Stimulated activated CD4-positive, alpha-beta T cell treated with anti-CD3 and anti-CD28 coated beads, TNF-alpha, amount 100 ng/mL, for 1 hour (primary cell): ENCODE measurements at places on chromosomes 1 and 21.
A peak's percentile ranks its signal among the peaks of the same experiment; 100 is the strongest.

GRCh38 chr1:99656701-99657100 is 10.8 kb downstream of the PALMD start:
- DNase-seq, result no peak

GRCh38 chr1:17680308-17680707 is 74.8 kb upstream of the ACTL8 start:
- DNase-seq, result no peak

DNA sequence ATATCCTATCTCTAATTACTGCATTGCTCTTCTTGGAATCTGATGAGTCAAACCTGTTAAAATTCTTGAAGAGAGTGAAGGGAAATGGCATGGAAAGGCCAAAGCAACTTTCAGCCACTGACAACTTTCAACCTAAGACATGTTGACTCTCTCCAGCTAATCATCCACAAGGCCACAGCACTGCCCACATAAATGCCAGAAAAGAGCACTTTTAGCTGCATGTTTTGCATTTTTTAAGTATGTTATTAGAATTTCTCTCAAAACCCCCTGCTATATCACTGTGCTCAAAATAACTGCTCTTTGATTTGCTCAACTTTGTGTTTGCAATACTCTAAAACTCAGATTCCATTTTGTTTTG is 352.5 kb downstream of the ADGRL2 start:
- no peak for DNase-seq

GRCh38 chr21:22657781-22658180 is 1659.6 kb downstream of the NCAM2 start:
- DNase-seq, result no peak

DNA sequence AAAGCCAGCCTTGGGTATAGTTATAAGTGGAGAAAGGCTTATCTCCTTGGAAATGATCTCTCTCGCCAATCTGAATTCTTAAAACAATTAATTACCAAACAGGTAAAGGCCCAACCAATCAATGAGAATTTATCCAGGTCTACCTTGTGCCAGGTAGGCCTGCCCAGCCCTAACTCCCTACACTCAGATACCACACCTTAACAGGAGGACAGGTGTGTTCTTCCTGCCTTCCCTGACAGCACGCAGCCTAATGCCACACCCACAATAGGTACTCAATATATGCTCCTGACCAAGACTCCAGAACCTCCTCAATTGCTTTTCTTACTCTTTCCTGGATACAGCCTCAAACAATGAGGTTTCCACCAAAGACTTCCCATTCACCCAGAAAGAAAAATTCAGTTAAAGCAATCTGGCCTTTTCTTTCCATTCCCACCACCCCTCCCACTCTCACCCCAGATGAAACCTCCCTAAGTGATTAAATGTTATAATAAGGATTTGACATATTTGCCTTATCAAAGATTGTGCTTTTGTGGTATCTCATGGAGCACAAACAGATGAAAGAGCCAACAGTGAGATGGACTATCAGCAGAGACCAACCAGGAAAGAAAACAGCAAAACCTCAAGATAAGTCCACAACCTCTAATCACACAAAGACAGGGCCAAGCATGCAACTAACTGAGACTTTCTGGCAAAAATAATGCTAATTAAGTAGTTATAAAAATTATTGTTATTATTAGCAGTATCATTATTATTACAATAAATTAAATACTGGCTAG is 25.6 kb downstream of the TRABD2B start:
- DNase-seq, result no peak

DNA sequence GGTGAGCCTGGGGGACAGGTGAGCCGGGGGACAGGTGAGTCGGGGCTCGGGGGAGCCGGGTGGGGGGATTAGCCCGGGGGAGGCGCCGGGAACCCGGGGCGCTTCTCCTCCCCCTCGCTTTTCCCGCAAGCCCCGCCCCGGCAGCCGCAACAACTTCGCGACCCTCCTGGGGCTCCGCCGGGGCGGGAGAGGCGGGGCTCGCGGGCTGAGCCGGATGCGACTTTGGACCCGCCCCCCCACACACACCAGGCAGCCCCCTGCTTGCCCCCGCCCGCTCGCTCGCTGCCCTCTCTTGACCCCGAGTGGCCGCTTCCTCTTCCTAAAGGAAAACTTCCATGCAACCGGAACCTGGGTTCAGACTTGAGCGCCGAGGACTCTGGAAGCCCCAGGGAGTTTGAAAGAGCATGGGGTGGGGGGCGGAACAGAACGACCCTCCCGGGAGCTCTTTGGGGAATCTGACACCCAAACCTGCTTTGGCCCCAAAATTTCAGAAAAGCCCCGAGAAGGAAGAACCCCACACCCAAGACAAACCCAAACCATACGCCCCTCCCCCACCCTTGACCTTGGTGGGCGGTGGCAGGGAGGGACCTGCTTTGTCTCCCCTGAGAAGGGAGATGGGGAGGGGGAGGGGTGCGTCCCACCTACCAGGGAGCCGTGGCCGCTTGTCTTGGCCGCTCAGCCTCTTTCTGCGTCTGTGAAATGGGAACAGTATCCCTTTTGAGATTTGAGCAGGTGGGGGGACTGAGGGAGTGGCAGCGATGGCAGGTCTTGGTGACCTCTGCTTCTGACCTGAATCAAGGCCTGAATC is 550 bp downstream of the ARHGEF16 start:
- no peak for DNase-seq

DNA sequence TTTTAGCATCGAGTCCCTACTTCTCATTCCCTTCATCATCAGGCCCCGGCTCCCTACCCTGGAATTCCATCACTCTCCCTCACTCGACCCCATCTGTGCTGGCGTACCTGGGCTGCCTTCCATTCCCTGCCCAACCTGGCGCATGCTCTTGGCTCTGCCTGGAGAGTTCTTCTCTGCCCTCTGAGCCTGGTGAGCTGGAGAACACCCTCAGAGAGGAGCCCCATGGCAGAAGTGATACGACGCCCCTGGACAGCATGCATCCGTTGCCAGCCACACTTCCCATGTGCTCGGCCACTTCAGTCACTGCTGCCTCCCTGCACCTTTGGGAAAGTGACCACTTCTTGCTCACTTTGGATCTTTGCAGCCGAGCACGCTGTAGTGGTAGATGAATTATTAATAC is 30.1 kb downstream of the OLFML2B start:
- no peak for DNase-seq

DNA sequence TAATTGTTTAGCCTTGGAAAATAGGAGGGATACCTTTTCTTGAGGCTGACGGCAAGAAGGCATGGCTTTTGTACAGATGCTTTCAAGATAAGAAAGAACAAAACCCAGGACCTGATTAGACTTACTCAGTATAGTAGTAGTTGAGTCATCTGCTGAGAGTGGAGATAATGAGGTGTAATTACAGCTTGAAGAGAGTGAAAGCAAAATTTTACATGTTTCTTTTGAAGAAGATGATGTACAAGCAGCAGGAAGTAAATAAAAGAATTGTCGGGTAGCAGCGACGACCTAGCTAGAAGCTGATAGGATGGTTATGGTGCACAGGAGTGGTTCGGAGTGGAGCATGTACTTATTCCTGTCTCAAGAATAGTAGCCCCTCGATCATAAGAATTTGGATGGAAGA is 6.6 kb downstream of the ANGPTL1 start:
- no peak for DNase-seq

GRCh38 chr1:33724348-33724747 is 139.5 kb upstream of the HMGB4 start:
- no peak for DNase-seq

- no peak for DNase-seq
Measured at GRCh38 chr1:216740331-216740730, 17.1 kb upstream of the ESRRG start.

GRCh38 chr1:223246476-223247112 is 103.5 kb upstream of the TLR5 start:
- DNase-seq, result no peak

DNA sequence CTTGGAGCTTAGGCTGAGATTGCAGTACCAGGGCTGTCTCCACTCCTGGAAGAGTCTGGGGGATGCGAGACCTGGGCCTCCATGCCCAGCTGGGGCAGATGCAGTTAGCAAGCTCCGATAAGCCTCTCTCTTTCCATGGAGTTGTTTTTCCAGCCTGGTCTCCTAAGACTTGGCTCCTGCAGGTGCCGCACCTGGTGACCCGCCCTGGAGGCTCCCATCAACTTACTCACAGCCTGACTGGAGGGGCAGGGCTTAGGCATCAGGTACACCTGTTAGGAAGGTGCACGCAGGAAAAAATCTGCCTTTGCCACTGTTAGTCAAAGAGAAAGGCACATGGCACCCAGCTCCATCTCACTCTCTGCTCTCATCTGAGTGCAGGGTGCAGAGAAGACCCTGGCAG is 198.1 kb upstream of the TMEM51 start:
- no peak for DNase-seq

DNA sequence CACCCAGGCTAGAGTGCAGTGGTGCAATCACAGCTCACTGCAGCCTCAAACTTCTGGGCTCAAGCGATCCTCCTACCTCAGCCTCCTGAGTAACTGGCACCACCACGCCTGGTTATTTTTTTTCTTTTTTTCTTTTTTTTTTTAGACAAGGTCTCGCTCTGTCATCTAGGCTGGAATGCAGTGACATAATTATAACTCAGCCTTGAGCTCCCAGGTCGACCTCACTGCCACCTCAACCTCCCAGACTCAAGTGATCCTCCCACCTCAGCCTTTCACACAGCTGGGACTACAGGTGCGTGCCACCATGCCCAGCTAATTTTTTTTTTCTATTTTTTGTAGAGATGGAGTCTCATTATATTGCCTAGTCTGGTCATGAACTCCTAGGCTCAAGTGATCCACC is 66.9 kb upstream of the ECE1 start:
- no peak for DNase-seq

GRCh38 chr1:10960411-10961299 is 51.8 kb upstream of the TARDBP start:
- peak; percentile 81 for DNase-seq

DNA sequence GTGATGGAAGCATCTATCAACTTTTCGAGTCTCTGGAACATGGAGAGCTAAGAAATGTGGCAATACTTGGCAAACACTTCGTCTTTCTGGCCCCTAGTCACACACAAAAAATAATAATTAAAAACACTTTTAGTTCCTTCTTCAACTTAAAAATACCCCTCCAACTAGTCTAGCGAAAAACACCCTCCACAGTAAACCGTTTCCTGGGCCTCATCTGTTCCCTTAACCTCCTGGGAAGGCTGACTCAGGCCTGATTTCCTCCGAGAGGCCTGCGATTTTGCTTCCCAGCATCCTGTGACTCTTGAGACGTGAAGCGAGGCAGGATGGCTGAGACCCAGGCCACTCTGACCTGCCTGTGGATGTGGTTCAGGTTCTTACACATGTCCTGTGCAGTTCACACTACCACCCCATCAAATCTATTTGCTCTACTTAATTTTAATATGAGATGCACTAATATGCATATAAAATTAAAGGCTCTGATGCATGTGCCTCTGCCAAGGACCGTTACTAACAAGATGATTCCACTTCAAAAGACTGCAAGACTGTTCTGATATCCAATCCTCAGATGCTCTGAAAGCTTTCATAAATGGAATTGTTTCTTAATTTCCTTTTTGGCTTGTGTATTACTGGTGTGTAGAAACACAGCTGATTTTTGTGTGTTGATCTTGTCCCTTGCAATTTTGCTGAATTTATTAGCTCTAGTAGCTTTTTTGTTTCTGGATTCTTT is 3.5 kb downstream of the NAV1 start:
- DNase-seq, result no peak

DNA sequence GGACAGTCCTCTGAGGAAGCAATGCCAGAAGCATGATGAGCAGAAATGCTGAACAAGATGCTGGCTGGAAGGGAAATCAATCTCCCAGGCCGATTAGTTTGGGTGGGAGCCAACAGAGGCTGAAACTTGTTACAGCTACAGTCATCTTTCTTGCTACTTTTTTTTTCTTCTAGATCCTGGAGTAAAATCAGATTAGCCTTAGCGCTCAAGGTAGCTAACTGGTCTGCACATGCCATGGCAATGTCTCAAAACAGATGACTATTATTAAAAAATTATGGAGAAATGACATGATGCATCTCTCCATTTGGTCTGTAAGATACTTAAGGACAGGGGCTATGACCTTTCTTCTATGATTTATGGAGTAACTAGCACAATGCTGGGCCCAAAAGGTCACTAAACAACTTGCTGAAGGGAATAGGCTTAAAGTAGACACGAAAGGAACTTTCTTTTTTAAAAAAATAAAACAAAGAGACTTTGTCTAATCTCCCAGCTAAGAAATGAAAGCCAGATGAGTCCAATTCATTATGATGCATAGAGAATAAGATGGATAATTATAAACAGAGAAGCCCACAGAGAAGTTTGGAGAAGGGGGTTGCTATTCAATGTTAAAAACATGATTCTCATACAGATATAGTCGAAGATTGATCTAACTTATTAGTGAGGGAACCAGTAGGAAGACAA is 42.5 kb downstream of the UTP25 start:
- no peak for DNase-seq

- DNase-seq, result no peak
Measured at GRCh38 chr1:208513799-208514198, 269.6 kb upstream of the PLXNA2 start.

GRCh38 chr1:67683316-67683715 is 1.7 kb upstream of the GADD45A start:
- DNase-seq, result no peak

DNA sequence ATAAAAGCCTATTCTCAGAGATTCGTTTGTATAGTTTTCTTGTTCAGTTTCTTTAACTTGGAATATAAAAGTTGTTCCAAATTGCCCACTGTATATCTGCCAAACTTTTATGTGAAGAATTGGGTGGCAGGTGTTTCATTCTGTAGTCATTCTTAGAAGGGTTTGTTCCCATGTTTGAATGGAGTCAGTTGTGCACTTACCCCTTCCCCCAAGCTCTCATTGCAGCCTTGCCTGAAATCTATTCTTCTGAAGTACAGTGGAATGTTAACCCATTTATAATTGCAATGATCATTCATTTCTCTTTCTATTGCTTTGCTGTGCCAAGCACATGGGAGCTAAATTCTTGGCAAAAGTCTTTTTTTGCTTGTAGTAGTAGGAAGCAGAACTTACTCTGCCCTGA is 375.3 kb upstream of the C1orf87 start:
- DNase-seq, result no peak

GRCh38 chr1:11800756-11801433 is 4.9 kb downstream of the MTHFR start:
- no peak for DNase-seq

- no peak for DNase-seq
Measured at GRCh38 chr1:212667223-212668139, 32.2 kb downstream of the BATF3 start.

DNA sequence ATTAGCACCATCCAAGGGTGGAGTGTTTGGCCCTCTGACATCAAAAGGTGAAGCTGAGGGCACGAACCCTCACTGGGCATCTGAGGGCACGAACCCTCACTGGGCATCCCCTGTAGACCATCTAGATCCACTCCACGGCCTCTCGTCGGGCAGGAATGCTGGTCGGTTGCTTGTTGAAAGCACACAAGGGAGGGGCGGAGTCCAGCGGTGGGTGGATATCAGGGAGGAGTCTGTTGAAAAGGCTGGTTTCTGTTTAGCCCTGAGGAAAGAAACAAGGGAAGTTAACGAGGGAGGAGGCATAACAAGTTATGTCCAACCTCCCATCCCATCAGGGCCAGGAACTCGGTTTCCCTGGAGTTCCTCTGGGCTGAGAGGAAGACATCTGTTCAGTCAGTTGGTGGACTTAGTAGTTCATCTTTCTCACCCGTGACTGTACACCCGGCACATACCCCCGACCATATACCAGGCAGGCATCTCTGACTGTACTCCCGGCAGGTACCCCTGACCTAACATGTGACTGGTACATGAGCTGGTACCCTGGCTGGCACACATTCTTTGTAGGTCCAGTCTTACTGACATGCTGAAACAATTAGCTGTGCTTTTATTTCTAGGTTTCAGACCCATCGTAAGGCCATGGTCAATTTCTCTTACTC is 32.1 kb upstream of the PDE9A start:
- no peak for DNase-seq
